ENCODE measurements at places on chromosomes 6 and 20.

DNA sequence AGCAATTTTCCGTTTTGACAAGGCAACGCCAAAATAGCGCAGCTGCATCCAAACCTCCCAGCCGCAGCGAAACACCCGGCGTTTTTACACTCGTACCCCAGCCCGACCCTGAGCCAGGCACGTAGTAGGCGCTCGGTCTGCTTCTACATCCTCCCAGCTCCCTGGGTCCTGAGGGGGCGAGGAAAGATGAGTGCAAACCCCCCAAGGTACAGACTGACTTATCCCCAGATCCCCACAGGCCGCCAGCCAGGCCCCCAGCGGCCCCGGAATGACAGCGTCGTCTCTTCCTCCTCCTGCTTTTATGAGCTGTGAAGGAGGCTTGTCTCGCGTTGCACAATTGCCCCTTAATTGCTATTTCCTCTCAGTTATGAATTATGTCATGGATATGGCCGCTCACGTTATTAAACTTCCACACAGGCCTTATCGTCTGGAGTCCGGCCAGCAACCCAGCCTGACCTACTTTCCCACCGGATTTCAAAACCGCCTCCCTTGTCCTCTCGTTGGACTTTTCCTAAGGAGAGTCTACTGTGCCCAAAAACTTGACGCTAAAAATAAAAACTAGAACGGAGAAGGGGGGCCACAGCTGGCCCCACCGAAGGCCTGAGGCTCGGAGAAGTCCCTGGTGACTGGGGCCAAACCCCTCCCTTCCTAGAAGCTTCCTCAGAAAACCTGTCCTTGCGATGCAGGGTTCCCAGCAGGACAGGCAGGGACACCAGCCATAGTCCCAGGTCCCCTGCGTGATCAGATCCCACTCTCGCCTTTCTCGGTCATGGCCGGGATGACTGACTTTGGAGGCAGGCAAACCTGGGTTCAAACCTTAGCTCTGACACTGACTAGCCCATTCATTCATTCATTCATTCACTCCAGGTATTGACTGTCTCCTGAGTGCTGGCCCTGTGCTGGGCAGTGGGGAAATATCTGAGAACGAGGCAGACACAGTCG, 130.9 kb upstream of the PTPN1 start:
- DNase-seq = no peak

DNA sequence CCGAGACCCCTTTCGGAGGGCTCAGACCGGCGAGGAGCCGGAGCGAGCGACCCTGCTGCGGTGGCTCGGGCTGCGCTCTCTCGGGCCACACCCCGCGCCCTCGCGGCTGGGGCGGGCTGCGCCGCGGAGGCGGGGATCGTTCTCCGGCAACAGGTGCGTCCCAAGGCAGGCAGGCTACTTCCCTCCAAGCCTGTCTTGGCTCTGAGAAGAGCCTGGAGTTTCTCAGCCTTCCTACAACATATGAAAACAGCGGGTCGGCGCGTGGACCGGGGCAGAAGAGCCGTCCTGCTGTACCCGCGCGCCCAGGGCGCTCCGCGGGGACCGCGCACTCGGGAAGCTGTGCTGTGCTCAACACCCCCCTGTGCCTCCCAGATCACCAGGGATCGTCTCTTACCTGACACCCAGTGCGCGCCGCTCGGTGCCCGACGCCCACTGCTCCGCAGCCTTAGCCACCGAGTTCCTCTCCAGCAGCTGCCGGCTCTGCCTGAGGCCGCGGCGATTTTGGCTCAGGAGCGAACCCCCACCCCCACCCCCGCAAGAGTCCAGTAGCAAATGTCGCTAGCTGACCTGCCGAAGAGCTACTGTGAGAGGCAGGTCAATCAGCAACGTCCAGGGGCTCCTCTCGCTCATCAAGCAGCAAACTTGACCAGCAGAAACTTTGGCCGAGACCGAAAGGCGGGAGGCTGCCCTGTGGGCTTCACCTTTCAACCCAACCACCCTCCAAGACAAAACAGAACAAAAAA, 3.7 kb upstream of the OLIG3 start:
- no peak for DNase-seq

GRCh38 chr20:38208088-38208487, 43.0 kb upstream of the TGM2 start:
- no peak for DNase-seq

GRCh38 chr6:134373282-134373922, 55.5 kb upstream of the SGK1 start:
- no peak for DNase-seq

- no peak for DNase-seq
Observed at GRCh38 chr6:18215436-18215835, 48.9 kb downstream of the DEK start.

- no peak for DNase-seq
Observed at GRCh38 chr6:121612927-121613326, 177.5 kb downstream of the GJA1 start.

DNA sequence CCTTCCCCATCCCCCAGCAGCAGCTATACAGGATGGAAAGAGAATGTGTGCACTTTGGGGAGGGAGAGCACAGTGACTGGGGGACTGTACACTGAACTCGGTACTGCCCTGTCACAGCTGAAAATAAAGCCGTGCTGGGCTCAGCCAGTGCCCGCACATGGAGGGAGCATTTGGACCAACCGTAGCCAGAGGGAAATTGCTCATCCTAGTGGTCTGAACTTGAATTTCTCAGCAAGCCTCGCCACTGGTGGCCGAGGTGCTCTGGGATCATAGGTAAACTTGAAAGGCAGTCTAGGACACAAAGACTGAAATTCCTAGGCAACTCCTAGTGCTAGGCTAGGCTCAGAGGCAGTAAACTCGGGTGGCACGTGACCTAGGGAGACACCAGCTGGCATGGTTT, 61.0 kb downstream of the DZANK1 start:
- DNase-seq = no peak

- DNase-seq = no peak
Observed at GRCh38 chr6:82057846-82058554, 189.5 kb downstream of the IBTK start.

- DNase-seq = no peak
Observed at GRCh38 chr6:9224539-9224938, 789.2 kb upstream of the SLC35B3 start.

GRCh38 chr20:4150070-4150441, 134.7 kb upstream of the RNF24 start:
- DNase-seq = peak; percentile 38

DNA sequence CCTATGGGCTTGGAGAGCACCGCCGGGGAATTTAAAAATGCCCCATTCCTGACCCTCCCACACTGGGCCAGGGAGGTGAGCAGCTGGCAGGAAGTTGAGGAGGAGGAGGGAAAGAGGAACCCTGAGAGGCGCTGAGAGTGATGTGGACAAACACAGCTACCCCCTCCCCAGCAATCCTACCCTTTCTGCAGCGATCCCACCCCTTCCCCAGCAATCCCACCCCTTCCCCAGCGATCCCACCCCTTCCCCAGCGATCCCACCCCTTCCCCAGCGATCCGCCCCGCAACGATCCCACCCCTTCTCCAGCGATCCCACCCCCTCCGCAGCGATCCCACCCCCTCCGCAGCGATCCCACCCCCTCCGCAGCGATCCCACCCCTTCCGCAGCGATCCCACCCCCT, 111.6 kb downstream of the SYCP2 start:
- DNase-seq = no peak

DNA sequence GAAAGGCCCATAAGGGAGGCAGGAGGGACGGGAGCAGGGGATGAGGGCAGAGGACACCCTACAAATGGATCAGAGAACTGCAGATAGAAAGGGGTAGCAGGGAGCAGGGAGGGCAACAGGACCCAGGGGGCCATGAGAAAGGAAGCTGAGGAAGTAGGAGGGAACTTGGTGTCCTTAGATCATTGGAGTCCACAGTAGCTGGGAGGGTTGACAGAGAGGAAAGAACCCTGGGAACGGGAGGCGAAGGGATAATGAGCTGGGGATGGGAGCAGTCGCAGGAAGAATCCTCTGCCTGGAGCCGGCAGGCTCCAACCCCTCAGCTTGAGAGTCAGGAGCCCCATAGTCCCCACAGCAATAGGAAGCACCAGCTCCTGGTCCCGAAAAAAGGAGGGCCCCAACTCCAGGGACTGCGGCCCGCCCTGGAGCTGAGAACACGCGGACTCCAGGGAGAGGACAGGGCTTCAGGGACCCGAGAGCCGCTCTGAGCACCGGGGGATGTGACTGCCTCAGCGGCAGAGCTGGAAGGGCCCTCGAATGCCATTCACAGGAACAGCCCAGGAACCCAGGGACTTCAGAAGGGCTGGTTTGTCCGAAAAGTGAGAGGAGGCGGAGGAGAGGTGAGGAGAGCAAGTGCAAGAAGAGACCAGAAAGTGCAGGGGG, 32.7 kb downstream of the HLA-A start:
- DNase-seq = no peak

GRCh38 chr20:48186915-48187314, 401.6 kb upstream of the SULF2 start:
- DNase-seq = no peak

DNA sequence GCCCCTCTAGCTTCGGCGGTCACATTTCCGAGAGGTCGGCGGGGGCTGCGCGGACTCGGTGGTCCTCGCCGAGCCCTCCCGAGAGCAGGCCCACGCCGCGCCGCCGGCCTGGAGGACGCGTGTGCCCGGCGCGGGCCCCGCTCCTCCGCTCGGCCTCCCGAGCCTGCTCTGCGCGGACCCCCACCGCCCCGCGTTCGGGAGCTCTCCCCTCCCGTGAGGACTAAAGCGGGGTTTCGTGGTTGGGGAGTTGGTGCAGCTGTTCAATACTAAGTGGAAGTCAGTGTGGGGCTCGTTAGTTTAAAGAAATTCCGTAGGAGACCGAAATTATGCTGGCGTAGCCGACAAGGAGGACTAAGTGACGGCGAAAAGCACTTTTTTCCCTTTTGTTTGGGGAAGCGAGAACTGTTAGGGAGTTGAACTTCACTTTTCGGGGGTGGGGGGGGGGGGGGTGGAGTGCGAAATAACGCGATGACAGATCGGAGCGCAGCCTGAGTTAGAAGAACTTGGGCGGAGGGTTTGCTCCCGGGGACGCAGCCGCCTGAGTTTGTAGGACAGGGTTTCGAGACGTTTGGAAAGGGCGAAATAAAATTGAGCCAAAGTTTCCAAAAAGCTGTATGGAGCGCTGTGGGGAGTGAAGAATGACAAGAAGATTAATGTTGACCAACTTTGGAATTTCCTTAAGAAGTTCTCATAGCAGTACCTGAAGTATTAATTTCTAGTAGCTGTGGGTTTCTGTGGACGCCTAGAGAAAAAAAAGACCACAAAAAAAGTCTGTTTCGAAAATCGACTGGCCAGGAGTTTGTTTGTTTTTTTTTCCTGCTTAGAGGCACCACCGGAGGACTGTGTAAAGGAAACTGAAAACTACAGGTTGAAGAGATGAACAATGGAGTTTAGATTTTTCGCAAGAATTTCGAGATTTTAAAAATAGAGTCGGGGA, 1.4 kb downstream of the QKI start:
- peak; percentile 37 for DNase-seq

Data from SW 1271 (cell line).